ENCODE measurements at places on chromosomes 12 and 14.

GRCh38 chr12:65335981-65336380 is 57.5 kb downstream of the MSRB3 start:
- DNase-seq = no peak

DNA sequence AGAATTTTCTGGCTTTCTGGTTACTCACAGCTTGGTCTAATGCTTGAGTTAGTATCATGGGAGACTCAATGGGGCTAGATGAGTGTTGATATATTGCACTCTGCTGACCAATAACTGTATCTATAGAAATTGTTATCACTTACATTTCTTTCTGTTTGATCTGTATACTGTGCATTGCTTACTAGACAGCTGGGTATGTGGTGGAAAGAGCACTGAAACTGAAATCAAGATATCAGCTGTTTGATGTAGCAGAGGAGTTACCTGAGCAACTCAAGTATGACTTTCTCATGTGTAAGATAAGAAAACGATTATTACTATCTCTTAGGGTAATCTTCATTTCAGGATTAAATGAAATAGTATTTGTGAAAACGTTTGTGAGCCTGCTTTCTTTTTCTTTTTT is 183.0 kb downstream of the SLC15A5 start:
- DNase-seq = no peak

DNA sequence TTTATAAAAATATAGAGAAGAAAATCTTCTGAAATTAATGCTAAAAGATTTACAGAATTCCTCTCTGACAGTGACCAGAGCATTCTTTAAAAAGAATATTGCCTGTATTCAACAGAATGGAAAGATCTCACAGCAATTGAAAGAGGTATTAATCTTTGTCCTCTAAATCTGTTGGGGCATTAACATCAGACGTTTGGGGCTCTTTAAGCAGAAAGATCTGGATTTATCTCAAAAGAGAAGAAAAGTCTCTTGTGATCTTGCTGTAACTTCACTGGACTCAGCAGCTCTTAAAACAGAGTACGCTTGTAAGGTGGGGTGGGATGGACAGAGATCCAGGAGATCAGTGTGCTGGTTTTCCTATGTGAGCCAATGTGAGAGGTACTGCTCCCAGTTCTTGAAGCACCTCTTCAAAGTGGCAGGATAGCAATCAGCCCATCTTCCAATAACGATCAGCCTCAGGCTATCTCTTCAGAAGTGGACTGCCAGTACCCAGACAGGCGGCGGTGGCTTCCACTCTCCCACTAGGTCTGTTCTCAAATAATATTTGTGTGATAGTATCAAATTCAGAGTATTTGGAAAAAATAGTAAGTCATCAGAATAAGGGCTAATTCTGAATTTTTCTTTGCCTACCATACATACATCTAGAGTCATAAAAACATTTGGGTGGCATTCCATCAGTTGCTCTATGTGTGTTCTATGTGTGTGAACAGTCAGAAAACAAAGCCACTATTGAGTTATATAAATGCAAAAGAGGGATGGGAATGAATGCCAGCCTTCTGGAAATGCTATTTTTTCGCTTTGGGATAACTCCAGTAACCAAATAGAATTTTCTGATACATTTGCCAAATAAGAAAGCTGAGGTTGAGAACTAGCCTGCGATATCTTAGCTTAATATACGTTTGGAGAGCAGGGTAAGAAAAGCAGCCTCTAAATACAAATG is 237.4 kb upstream of the RGS6 start:
- DNase-seq = no peak

- no peak for DNase-seq
Measured at GRCh38 chr12:5076761-5077160, 33.1 kb downstream of the KCNA5 start.

DNA sequence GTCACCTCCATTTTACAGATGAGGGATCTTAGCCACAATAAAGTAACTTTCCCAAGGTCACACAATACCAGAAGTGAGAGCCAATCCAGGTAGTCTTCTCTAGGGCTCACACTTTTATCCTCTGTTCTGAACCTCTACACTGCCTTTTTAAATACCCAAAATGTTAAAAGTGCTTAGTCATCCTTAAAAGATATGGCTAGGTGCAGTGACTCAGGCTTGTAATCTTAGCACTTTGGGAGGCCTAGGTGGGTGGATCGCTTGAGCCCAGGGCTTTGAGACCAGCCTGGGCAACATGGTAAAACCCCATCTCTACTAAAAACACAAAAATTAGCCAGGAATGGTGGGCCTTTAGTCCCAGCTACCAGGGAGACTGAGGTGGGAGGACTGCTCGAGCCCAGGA is 104.1 kb upstream of the PPP4R3A start:
- peak; percentile 42 for DNase-seq

DNA sequence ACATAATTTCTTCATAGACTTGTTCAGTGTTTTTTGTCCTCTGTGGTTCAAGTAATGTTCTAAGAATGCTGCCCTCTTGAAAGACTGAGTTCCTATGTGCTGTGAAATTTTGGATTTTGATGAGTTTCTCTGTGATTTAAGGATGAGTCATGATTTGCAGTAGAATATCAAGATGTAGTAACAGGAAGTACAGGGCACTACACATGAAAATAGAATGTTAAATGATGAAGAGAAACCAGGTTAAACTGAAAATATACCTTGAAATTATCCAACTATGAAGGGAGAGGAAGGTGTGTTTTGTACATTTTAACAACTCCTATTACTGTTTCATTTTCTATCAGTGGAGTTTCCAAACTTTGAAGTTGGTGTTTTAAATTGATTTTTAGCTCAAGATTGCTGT is 4.8 kb downstream of the ELK3 start:
- peak; percentile 94 for DNase-seq

DNA sequence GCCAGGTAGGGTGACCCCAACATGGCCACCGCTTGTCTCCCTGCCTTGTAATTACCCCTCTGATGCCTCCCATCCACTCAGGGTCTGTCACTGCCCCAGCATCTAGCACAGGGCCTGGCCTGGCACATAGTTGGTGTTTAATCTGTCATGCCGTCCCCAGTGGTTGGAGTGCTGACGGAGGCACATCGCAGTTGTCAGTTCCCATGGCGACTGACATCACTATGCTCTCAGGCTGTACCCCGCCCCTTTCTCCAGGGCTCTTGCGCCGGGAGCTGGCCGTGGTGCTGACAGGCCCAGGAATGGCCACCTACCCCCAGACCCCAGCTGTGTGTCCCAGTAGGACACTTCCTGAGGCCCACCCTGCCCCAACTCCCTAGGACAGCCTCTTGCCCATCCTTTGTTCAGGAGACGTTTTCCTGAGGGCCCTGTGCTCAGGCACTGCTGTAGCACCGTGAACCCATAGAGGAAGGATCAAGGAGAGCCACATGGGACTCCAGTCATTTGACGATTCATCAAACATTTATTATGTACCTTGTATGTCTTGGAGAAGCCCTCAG is 23.0 kb downstream of the FAM222A start:
- peak; percentile 45 for DNase-seq

GRCh38 chr12:82329508-82329907 is 28.7 kb downstream of the CCDC59 start:
- no peak for DNase-seq

- DNase-seq = no peak
Measured at GRCh38 chr14:21436567-21437062, 19.3 kb downstream of the CHD8 start.

- DNase-seq = no peak
Measured at GRCh38 chr14:87999277-87999676, 5.7 kb upstream of the GPR65 start.

GRCh38 chr12:78490861-78491260 is 373.7 kb upstream of the SYT1 start:
- DNase-seq = no peak

- DNase-seq = peak; percentile 25
Measured at GRCh38 chr12:77893918-77894317, 63.2 kb downstream of the NAV3 start.

DNA sequence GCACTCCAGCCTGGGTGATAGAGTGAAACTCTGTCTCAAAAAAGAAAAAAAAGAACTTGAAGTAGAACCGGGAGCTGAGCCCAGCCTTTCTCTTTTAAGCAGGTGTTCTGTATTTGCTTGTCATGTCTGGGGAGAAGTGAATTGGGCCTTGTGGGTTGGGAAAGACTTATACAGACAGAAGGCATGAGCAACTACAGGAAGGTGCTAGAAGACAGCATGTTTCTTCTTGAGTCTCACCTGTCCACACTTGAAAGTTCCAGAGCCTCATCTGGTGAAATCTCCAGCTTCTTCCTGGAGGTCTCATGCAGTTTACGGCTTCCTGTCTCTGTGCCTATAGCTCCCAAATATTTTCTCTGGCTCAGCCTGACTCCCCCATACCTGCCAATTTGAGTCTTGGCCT is 2.5 kb downstream of the PGAM5 start:
- DNase-seq = peak; percentile 95

GRCh38 chr14:75831455-75831854 is 150.3 kb downstream of the TGFB3 start:
- peak; percentile 86 for DNase-seq

GRCh38 chr12:114396869-114397719 is 8.8 kb downstream of the TBX5 start:
- DNase-seq = no peak

DNA sequence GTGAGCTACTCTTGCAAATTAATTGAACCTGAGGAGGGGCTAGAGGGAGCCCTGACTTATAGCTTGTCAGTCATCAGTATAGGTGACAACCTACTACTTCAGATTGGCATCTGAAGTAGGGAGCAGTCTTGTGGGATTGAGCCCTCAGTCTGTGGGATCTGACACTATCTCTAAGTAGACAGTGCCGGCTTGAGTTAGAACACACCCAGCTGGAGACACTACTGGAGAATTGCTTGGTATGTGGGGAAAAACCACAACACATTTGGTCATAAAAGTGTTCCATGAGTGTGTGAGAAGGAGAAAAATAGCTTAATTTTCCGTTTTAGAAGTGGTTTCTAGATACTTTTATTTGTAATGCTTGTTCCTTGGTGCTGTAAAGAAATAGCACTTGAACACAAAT is 30.5 kb upstream of the DDHD1 start:
- DNase-seq = no peak

- DNase-seq = peak; percentile 47
Measured at GRCh38 chr14:55731881-55732498, 152.0 kb downstream of the KTN1 start.

DNA sequence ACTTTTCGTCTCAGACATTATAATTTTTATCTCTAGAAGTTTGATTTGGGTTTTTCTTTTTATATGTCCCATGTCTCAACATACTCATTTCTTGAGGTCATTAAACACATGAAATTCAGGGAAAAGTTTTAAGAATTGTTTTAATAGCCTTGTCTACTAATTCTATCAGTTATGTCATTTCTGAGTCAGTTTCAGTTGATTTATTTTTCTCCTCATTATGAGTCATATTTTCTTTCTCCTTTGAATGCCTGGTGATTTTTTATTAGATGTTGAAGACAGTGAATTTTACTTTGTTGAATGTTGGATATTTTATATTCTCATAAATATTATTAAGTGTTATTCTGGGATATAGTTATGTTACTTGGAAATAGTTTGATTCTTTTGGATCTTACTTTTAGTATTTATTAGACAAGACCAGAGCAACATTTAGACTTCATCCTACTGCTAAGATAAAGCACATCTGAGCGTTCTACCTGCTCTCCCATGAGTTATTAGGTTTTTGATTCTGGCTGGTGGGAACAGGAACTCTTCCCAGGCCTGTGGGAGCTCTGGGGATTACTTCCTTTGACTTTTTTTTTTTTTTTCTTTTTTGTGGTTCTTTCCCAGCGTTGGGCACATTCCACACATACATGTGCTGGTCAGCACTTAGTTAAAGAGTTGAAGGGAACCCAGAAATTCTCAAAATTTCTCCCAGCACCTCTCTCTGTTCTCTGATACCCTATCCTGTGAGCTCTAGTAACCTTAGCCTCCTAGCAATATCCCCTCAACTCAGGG is 1157.7 kb downstream of the BCL11B start:
- peak; percentile 25 for DNase-seq

DNA sequence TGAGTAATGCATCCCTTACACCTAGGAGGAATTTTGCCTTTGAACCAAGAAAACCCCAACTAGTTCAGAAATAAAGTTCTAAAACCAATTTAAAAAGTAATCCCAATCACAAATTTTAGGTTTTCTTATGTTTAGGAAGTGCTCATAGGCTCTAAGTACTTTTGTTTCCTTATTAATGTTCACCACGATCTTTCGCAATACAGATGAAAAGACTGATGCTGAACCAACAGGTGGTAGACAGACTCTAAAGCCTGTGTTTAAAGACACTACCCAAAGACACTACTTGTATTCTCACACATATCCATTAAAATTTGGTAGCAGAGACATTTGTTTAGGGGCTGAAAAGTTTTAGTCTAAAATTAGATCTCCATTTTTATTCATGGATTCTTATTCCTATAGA is 10.6 kb upstream of the PHLDA1 start:
- DNase-seq = no peak

DNA sequence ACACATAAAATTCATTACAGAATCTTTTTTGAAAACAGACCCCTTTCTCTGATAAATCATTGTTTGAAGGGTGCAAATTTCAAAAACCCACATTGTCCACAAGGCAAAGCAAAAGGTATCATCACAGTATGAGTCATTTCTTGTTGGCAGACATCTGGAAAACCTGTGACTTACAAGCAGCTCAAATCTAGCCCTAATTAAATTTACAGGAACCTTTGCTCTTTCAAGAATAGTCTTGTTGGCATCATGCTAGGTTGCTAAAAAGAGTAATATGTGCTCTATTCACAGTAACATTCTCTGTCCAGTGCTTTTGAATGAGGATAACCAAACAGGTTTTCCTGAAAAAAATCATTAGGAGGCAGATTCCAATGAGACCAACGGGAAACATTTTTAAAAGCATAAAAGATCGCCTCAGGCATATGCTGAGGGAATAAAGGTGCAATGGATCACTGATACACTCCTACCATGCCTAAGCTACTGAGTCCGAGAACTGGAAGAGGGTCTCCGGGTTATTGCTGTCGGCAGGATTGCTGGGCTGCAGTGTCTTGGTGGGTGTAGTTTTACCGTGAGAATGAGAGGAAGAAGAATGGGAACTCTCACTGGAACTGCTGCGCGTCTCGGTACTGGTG is 55.5 kb upstream of the TTC7B start:
- DNase-seq = peak; percentile 87

DNA sequence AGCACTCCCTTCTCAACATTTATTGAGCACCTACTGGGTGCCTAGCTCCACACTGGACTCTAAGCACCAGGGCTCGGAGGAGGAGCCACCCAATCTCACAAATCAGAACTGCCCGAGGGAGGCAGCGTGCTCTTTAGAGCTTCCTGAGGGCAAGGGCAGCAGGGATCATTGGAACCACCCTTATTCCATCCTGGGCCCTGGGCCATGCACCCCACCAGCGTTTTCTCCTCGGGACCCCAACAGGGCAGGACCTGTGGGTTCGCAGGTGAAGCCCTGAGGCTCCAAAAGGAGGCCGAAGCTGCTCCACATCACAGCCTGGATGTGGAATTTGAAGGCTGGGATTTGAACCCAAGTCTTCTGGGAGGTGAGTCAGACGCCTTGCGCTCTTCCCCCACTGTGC is 15.4 kb downstream of the TMEM119 start:
- no peak for DNase-seq

All from epithelial cell of esophagus (primary cell).